NCI-H2029 treated with DMSO at 0.1 percent for 48 hours (cell line): ENCODE measurements at places on chromosomes 7 and 10.

DNA sequence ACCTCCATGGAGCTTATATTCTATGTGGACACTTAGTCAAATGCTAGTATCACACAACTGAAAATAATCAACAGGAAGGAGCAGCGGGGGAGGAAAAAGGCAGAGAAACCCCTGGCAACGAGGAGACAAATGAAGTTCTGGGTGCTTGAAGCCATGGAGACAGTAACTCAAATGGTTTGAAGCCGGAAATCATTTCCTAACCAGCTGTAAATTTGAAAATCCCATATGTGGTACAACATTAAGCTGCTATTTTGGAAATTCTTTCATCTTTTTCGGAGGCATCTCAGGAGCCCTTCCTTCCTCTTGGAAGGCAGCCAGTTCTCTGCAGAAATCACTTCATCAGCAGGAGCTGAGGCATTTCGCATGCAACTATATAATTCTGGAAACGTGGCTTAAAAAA, 91.4 kb downstream of the PPP1R3C start:
- no peak for DNase-seq

- DNase-seq = no peak
Measured at GRCh38 chr7:158727690-158728089, 23.1 kb upstream of the NCAPG2 start.

DNA sequence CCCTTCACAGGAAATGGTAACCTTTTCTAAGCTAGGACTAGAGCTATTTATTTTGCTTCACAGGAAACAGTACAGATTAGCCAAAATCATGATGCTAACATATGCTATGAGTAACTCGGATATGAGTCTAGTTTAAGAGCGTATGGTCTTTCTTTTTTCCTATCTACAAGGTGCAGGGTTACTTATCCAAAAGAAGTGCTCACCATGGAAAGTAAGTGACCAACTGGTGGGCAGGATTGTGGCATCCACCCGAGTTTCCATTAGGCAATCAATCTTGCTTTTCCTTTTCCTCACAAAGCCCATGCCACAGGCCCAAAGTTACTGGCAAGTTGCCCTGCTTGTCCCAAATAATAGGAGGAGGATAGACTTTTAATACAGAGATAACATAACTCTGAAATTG, 765.1 kb upstream of the POM121L12 start:
- no peak for DNase-seq

DNA sequence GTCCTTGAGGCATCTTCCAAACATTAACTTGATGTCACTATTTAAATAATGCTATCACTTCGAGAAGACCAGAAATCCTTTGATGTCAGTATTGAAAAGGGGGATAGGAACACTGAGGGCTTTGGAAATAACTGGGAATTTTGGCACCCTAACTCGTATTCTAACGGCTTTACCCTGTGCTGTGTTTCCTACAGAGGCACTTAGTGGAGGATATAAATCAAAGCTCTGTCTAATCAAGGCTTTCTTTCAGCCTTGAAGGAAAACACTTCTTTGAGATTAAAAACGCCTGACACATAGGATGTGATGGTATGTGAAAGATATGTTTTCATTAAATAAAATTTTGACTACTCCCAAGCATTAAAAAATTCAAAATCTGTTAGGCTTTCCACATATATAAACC, 62.3 kb downstream of the CREB5 start:
- DNase-seq = no peak

DNA sequence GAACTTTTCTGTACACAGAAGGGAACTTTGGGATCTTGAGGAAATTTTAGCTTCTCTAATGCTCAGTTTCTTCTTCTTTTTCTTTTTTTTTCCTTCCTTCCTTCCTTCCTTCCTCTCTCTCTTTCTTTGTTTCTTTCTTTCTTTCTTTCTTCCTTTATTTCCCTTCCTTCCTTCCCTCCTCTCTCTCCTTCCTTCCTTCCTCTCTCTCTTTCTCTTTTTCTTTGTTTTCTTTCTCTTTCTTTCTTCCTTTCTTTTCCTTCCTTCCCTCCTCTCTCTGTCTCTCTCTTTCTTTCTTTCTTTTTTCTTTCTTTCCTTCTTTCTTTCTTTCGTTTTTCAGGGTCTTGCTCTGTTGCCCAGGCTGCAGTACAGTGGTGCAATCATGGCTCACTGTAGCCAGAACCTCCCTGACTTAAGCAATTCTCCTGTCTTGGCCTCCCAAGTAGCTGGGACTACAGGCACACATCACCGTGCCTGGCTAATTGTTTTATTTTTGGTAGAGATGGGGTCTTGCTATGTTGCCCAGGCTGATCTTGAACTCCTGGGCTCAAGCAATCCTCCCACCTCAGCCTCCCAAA, 58.6 kb upstream of the SDK1 start:
- DNase-seq = no peak

DNA sequence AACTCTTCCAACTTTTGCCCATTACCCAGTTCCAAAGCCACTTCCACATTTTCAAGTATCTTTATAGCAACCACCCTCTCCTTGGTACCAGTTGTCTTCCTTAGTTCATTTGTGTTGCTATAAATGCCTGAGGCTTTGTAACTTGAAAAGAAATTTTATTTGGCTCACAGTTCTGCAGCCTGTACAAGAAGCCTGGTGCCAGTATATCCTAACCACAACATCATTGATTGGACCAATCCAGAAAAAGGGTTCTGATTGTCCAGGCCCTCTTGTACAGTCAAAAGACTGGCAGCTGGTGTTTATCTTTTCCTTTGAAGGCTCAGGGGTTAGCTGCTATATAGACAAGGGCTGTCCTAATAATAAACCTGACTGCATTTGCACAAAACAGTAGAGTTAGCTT, 21.1 kb upstream of the ABCC2 start:
- DNase-seq = no peak

DNA sequence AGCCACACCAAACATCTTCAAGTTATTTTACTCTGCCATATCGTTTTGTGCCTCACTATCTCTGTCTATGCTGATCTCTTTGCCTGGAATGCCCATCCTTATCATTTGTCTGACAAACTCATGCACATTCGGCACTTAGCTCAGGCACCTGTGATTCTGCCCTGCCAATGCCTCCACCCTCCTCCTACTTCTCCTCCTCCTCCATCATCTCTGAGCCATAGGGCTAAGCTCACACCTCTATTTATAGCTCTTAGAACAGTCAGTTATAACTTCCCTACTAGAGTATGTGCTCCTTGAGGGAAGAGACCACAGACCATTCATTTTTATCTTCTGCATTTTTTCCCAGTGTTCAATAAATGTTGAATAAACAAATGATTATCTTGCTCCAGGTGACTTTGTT, 51.2 kb upstream of the CDK13 start:
- DNase-seq = no peak

GRCh38 chr7:135489791-135490190, 20.1 kb downstream of the CNOT4 start:
- DNase-seq = no peak

DNA sequence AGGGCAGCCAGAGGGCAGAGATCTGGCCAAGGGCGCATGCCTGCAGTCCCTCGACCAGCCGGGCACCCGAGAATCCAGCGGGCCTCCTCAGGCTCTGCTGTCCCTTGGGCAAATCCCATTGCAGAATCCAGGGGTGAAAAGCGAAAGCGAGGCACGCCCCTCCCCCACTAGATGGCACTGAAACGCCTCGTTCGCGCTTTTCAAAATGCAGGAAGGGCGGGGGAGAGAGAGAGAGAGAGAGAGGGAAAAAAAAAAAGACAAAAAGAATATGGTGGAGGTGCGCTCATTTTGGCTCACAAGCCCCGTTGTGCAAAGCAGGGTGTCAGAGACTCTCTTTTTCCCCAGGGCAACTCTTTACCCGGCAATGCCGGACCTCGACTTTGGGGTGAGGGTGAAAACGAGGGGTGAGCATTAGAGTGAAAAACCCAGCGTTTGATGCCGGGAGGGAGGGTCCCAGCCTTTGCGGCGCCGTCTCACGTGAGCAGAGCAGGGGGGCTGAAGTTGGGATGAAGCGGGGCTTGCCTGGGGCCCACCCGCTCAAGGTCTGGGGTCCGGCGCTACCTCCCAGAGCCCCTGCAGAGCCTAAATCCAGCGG, 2.5 kb upstream of the TMEM178B start:
- DNase-seq = peak; percentile 72

- DNase-seq = peak; percentile 74
Measured at GRCh38 chr7:117019786-117020590, 66.7 kb downstream of the ST7 start.

DNA sequence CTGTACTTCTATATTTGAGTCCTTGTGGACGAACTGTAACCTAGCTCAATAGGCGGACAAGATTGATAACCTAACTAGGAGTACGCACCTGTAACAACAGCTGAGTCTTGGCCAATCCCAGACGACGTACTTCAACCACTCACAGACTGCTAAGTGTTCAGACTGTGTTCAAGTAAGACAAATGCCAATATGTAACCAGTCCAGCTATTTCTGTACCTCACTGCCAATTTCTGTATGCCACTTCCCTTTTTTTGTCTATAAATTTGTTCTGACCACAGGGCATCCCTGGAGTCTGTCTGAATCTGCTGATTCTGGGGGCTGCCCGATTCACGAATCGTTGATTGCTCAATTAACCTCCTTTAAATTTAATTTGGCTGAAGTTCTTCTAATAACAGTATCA, 32.2 kb downstream of the HACD1 start:
- no peak for DNase-seq

DNA sequence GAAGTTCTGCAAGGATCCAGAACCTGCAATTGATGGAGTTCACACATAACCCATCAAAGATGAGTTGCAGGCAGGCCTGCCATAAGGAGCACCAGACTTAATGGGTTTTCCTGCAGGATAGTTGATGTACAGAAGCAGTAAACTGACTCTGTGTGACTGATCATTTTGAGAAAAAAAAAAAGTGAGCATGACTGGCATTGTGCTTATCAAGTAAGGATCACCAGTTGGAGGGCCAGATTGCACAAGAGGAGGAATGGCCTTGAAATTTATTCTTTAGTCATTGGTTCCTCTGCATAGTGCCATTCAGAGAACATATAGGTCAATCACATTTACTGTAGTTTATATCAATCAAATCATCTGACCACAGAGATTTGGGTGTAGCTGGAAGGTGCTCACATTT, 3.8 kb downstream of the CYP3A43 start:
- DNase-seq = no peak

- DNase-seq = no peak
Measured at GRCh38 chr10:6786579-6787031, 206.5 kb upstream of the PRKCQ start.

- DNase-seq = no peak
Measured at GRCh38 chr10:89092981-89093380, 102.4 kb downstream of the FAS start.

DNA sequence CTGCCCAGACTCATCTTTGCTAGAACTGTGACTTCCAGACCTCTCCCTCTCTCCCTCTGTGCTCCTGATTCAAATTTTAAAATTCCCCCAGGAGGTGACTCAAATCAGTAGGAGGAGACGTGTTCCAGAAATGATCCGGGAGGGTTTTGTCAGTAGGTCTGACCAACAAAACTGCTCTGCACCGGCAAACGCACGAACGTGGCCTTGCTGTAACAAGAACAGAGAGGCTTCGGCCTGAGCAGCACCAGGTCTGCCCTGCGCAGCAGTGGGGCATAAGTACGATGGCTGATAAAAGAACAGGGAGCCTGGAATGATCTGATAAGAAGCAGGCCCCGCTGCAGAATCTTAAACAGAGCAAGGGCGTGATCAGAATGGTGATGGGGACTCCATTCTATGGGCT, 152.7 kb upstream of the AUTS2 start:
- no peak for DNase-seq

DNA sequence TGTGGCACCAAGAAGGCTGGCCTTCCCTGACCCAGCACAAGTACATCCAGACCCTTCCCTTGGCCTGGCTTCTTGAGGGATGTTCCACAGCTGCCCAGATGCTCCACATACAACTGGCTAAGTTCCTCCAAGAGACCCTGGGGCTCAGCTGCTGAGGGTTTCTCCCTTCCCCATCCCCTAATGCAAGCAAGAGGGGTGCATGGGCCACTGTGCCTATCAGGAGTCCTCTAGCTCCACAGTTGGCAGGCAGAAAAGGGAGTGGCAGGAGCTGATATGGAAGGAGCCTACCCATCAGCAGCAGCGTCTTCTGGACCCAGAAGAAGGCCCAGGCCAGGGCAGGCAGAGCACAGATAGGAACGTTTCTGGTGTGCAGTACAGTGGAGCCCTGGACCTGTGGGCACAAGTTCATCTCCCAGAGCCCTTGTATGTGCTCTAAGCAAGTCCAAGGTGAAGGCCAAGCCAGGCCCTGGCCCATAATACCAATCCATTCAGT, 26.2 kb downstream of the VSIR start:
- DNase-seq = no peak
